ENCODE measurements at places on chromosomes 3 and 15.

GRCh38 chr3:172201870-172202236 is 162.5 kb downstream of the FNDC3B start:
- no peak for DNase-seq

- no peak for DNase-seq
These were observed 177.6 kb downstream of the FHIT start for GRCh38 chr3:61073566-61074165.

DNA sequence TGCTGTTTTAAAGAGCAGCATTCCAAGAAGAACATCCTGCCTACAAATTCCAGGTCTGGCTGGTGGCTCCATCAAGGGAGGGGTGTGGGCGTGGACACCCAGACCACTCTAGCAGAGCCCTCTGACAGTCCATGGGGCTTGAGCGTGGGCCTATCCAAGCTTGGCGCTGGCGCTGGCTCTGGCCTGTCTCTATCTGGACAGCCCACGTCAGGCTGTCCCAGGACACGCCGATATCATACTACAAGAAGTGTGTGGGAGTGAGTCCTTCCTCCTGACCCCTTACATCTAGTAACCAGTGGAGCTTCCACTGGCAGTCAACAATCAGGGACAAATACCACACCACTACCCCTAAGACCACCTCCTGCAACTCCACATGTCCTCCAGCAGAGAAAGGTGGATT is 17.1 kb upstream of the DUSP7 start:
- DNase-seq = no peak

GRCh38 chr3:108159865-108160264 is 62.4 kb downstream of the IFT57 start:
- no peak for DNase-seq

DNA sequence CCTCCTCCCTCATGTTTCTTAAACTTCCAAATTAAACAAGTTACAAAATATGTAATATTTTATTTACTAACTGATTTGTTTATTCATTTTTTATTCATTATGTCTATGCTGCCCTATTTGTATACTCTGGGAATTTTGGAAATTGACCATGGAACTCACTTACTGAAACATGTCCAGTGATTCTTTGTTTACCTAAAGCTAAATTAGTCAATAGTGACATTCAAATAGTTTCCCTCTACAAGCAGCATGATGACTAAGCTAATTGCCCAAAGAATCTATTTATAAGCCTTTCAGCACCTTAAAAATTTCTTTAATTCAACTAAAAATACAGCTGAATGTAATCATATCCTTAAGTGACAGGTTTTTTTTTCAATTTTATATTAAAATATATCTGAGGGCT is 437.7 kb downstream of the SI start:
- no peak for DNase-seq

DNA sequence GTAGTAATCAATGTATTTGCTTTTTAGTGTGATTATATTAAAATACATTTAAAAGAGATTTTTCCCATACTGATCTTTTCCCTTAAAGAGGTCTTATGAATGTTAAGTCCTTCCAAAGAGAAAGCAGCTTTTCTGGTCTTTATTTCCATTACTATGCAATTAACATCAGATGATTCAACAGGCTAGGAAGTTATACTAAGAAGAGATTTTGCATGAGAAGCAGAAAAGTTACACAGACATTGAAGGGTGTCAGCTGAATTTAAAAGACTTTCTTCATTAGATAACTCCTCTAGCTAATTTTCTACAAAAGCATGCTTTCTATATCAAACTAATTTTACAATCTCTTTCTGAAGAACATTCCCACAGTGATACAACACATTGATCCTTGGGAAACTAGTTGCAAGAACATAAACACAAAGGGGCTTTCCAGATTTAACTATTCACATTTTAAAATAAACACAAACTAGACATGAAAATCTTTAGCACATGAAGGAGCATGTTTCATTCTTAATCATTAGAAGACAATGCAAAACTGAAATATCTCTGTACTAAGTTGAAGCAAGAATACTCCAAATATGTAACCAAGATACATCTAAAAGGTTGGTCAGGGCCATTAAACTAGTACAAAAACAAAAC is 965.8 kb downstream of the ROBO1 start:
- DNase-seq = no peak

- no peak for DNase-seq
These were observed 15.0 kb downstream of the CHST13 start for GRCh38 chr3:126538966-126539365.

GRCh38 chr3:68706536-68706935 is 225.8 kb downstream of the TAFA4 start:
- no peak for DNase-seq

DNA sequence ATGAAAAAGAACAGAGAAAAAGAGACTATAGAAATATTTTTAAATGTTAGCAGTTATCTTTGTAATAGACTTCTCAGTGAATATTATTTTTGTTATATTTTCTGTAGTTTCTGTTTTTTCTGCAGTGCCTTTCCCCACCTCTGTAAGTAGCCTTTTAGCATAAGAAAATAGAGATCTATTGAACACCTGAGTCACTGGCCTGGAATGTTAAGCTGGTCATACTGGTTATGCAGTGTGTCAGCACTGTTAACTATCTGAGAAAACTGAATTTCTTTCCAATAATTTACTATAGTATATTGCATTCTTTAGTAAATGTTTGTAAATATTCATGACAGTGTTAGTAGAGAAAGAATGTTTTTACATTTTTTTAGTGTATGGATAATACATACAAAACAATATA is 79.8 kb downstream of the NECTIN3 start:
- no peak for DNase-seq

GRCh38 chr3:126939733-126940132 is 43.2 kb upstream of the PLXNA1 start:
- no peak for DNase-seq

DNA sequence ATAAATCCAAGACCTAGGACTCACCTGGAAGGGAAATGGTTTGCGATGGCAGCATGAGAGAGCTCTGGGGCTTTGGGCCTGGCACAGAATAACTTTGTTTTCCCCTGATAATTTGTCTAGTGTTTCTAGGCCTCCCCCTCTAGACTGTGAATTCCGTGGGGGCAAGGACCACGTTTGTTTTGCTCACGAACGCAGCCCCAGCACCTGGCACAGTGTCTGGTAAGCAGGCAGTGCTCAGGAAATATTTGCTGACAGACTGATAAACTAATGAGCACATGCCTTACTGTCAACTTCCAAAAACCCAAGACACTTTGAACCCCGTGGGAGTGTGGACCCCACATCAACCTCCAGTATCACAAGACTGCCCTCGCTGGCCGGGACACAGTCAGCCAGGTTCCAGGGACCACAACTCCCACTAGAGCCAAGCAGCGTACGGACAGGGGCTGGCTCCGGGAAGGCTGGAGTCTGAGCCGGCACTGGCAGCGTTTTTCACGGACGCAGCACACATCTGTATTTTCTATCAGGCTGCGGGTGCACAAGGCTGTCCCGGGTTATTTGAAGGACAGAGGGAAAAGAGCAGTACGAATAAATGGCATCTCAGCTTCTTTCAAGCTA is 146.5 kb downstream of the XXYLT1 start:
- no peak for DNase-seq

DNA sequence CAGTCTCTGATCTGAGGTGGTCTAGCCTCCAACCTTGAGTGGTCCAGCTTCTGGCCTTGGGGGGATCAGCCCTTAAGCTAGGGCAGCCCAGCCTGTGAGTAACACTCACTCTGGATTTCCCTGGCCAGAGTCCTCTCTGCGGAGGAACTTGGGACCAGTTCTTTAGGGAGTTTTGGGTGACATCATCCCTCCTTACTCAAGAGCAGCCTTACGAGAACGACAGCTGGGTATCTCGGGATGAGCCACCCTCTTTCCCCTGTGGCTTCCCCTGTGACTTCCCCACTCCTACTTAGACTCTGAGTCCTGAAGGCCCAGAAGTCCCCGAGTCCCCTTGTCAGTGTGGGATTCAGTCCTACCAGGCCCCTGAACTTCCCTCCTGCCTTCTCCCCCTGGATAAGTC is 10.2 kb upstream of the PLXND1 start:
- no peak for DNase-seq

DNA sequence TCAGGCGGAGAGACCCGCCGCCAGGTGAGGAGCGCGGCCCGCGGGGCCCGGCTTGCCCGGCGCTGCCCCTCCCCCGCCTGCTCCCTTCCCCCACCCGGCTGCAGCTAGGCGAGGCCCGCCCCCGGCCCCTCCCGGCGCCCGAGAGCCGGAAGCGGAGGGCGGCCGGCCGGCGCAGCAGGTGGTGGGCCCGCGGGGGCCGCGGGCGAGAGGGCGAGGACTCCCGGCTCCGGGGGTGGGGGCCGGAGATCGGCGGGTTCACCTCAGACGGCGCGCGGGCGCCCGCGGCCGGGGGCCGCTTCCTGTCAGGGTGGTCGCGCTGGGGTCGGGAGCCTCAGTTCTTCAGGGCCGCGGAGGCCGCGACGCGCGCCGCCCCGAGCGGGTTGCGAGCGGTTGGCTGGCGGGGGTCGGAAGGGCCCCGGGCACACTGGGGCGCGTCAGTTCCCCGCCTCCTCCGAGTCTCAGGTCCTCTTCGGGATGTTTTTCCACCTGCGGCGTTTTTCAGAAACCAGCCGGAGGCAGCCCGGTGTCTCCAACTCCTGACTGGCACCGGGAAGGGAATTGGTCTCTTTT is 395 bp downstream of the ZFAND6 start:
- DNase-seq = no peak

DNA sequence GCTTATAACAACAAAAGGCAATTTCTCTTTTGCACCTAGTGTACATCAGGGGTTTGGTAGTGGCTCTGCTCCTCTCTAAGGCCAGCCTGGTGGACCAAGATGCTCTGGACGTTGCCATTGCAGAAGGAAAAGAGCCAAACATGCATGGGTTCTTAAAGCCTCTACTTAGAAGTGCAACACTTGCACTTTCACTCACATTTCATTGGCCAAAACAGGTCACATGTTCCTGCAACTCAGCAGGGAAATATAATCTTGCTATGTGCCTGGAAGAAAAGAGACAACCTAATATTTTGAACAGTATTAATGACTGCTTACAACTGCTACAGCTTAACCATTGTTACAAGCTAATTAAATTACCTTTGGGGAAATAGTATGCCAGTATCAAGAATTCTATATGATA is 182.9 kb downstream of the IL5RA start:
- no peak for DNase-seq

GRCh38 chr3:49133226-49133951 is 539 bp upstream of the LAMB2 start:
- DNase-seq = peak; percentile 87

GRCh38 chr15:49155834-49156627 is 632 bp upstream of the COPS2 start:
- no peak for DNase-seq

DNA sequence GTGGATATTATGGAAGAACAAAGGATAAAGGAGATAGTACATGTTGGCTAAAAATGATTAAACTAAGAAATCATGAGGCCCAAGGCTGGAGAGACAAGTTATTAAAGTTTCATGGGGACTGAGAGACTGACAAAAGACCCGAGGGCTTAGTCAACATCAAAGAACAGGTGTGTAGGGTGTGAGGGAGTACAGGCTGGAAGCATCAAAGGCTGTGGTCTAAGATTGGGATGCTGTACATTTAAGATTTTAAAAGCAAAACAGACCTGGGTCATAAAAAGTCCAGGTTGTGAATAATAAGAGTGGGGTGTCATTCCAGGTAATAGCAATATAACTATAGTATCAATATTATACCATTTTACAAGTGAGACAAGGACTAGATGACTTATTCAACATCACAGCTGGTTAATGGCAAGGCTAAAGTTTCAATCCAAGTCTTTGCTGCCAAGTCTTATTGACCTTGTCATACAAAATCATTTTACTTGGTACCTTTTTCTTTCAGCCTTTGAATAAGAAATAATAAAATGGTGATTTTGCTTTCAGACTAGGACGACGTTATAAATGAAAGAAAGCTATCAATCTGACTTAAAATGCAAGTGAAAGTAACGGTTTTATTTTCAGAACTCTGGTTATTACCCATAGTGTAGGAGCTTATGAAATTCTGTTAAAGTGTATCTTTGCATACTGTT is 211.6 kb downstream of the TNIK start:
- no peak for DNase-seq

GRCh38 chr3:63988943-63989342 is 34.4 kb downstream of the PSMD6 start:
- no peak for DNase-seq

- DNase-seq = no peak
These were observed 95.7 kb downstream of the ROBO1 start for GRCh38 chr3:79672075-79672474.

DNA sequence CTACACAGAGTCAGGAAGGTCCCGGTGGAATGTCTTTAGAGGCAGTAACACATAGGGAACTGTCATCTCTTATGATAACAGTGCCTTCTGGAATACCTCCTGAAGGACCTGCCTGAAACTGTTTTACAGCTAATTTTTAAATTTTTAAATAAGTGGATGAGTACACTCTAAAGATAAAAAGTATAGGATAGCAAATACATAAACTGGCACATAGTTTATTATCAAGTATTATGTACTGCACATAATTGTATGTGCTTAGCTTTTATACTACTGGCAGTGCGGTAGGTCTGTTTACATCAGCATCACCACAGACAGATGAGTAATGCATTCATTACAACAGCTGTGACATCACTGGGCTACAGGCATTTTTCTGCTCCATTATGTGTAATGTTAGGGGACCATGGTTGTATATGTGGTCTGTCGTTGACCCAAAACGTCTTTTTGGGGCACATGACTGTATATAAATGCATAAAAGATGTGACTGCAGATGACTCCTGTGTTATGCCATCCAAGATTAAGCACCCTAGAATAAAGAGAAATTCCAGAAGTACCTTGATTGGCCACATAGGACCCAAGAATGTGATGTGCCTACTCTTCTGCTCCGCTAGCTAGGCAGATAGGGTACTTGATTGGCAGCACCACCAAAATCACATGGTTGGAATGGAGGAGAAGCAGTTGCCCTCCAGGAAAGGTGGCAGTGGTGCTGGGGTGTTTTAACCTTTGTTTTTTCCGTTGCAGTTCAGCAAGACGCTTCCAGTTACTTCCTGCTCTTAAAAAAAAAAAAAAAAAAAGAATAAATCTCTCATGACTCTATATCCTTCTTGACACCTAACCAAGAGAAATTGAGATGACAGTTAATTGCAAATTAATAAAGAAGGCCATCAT is 3.3 kb downstream of the VPS8 start:
- DNase-seq = no peak

Measured in left lobe of liver (tissue), 2 donors.